Suppressor macrophage treated with lipopolysaccharide for 1 hour (primary cell): ENCODE measurements at places on chromosomes 4 and X.

DNA sequence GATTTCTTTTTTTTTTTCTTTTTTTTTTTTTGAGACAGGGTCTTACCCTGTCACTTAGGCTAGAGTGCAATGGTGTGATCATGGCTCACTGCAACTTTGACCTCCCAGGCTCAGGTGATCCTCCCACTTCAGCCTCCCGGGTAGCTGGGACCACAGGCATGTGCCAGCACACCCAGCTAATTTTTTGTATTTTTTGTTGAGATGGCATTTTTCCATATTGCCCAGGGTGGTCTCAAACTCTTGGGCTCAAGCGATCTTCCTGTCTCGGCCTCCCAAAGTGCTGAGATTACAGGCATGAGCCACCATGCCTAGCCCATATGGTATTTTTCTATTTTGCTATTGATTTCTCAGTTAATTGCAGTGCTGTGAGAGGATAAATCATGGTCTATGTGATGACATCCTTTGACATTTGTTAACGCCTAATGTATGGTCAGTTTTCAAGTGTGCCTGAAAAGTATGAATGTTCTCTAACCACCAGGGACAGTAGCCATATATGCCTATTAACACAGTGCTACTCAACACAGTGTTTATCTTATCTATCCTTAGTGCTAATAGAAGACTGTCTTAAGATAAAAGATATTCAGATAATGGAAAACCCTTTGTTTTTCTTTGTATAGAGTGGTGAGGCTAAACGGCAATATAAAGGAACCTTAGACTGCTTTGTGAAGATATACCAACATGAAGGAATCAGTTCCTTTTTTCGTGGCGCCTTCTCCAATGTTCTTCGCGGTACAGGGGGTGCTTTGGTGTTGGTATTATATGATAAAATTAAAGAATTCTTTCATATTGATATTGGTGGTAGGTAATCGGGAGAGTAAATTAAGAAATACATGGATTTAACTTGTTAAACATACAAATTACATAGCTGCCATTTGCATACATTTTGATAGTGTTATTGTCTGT, 9.1 kb upstream of the HSPA4L start:
- DNase-seq, result no peak

DNA sequence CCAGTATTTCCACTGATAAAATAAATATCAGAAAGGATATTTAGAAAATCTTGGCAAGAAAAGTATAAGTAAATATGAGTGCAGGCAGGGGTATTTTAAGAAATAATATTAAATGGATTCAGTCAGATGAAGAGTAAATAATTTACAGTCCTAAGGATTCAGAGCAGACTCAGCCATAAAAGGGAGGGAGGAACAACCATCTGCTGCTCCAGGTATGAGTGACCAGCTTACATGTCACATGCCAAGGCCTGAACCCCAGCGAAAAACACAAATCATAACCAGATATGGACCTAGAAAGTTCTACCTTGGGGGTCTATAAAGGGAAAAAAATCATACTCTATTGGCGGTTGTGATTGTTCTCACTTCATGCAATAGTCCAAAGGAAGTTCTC, 166.8 kb downstream of the COL4A6 start:
- no peak for DNase-seq

DNA sequence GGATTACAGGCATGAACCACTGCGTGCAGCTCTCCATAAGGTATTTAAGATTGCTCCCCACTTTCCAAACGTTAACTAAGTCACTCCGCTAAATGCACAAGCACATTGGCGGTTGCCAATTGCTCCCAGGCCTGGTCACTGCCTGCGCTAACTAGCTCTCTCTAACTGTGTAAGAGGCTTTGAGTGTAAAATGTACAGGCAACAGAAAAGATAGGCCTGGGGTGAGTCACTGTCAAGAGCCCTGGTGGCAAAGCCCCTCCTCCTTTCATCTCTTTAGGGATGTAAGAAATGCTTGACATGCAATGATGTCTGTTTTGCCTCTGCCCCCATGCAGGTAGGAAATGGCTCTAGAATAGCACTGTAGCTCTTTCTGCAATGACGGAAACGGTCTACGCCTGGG, 329.7 kb upstream of the GATB start:
- peak; percentile 66 for DNase-seq

GRCh38 chrX:2311501-2311900, 189.3 kb downstream of the DHRSX start:
- DNase-seq, result no peak

- no peak for DNase-seq
Measured at GRCh38 chrX:116827063-116827462, 364.3 kb upstream of the CT83 start.

DNA sequence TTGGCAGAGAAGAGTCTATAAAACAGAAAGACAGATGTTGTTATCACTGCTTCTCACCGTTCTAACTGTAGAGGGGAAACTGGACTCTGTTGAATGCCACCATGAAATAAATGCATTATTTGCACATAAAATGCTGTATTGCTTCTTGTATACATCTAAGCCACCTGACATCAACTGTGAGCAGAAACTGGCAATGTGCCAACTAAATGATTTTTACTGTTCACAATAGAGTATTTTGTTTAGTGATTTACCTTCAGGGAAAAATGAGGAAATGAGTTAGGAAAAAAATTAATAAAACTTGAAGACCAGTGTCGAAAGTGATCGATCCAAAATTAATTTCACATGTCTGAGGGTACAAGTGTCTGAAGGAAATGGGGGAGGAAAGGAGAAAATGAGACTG, 65.9 kb upstream of the TNIP3 start:
- DNase-seq, result no peak
